Osteocyte (in vitro differentiated cells): ENCODE measurements at places on chromosomes 2 and 18.

- no peaks in the 10 kb centered on the region for H3K36me3 ChIP-seq
- H3K4me3 ChIP-seq = no peak overlapping the region
- H3K27ac ChIP-seq = no peak overlapping the region
- H3K4me1 ChIP-seq = peaks cover 25% of the 10 kb centered on the region
- H3K27me3 ChIP-seq = no peaks in the 10 kb centered on the region
Observed at GRCh38 chr18:44181951-44182747, 498.5 kb upstream of the SETBP1 start.

- H3K36me3 ChIP-seq = no peaks in the 10 kb centered on the region
- H3K4me3 ChIP-seq = no peak overlapping the region
- H3K27me3 ChIP-seq = no peaks in the 10 kb centered on the region
- no peaks in the 10 kb centered on the region for H3K4me1 ChIP-seq
- DNase-seq = no peak
Observed at GRCh38 chr2:232883116-232883721, 13.2 kb downstream of the SNORC start.

GRCh38 chr2:196468394-196468793 lies 171.1 kb upstream of the CCDC150 start:
- peaks cover 2% of the 10 kb centered on the region for H3K36me3 ChIP-seq
- H3K27ac ChIP-seq = no peak overlapping the region
- peaks cover 22% of the 10 kb centered on the region for H3K4me1 ChIP-seq
- no peaks in the 10 kb centered on the region for H3K27me3 ChIP-seq

GRCh38 chr18:50456285-50456684 lies 81.4 kb downstream of the SKA1 start:
- H3K4me1 ChIP-seq = no peaks in the 10 kb centered on the region
- no peaks in the 10 kb centered on the region for H3K36me3 ChIP-seq
- no peak overlapping the region for H3K27ac ChIP-seq
- DNase-seq = no peak
- no peak overlapping the region for H3K4me3 ChIP-seq
